ENCODE measurements at places on chromosomes 3 and 15.

DNA sequence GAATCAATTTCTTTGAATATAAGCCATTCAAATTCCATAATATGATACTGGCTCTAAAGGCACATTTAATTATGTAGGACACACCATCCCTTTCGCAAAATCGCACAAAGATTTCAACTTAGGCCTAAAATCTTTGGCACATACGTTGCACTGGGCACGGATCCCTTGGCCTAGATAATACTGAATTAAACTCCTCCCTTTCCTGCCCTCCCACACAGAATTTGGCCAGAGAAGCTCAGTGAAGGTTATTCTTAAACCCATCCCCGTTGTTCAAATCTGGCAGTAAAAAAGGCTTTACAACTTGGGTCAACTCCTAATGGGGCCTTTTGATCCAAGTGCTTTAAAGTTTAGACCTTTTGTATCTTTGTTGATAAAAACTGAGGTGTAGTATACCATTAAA lies 247.2 kb downstream of the PTPRG start:
- DNase-seq = no peak

DNA sequence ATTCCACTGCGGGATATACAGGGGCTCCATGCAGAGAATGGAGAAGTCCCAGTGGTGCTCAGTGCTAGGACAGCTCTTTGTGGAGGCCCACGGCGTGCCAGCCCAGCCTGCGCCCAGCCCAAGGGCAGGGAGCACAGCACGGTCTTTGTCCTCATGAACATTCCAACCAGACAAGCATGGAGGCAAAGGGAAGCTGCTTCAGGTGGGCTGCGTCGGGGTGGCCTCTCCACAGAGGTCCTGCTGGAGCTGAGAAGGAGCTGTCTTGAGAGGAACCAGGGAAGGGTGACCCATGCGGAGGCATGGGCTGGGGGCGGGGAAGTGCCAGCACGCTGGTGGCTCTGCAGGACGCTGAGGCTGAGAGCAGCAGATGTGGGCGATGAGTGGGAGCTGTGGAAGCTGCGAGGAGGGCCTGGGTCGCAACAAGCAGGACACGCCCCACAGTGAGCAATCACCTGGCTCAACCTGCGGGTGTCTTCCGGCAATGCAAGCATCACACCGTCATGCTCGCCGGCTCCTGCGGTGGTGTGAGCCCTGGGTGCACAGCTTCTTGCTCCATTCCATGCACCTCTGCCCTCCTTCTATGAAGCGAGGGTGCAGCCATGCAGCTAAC lies 14.0 kb upstream of the KLF15 start:
- no peak for DNase-seq

GRCh38 chr3:137012097-137012501 lies 54.3 kb downstream of the IL20RB start:
- peak; percentile 34 for DNase-seq

DNA sequence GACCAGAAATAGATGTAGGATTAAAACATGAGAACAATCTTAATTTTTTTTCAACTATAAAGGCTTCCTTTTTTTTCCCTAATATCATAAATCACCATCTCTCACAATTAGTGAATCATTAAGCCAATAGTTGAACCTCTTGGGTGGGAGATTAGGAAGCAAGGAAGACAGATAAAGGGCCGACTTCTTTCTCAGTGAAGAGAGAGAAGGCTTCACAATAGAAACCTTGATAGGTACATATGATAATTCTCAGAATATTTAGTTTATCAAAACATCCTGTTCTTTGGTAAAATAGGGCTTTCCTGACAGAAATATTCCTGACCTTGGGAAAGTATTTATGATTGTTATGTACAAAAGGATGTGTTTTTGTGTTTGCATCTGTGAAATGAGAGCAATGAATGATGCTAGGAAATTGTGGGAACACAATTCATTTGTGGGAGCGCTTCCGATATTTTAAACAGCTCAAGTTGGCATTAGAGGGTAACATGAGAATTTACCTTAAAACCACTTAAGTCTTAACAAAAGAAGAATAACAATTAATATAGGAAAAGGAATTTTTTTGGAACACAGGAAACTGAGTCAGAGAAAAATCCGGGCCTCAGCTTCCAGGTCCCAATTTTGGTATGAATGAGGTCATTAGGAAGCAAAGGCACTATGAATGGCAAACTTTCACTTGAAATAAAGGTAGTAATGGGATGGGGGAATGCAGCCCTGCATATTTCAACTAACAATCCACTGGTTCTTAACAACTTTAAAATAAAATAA lies 263.2 kb upstream of the TGFBR2 start:
- no peak for DNase-seq

GRCh38 chr15:75671730-75672602 lies 24.3 kb downstream of the SNX33 start:
- DNase-seq = no peak

GRCh38 chr3:72255791-72256559 lies 471.0 kb upstream of the PROK2 start:
- peak; percentile 28 for DNase-seq

DNA sequence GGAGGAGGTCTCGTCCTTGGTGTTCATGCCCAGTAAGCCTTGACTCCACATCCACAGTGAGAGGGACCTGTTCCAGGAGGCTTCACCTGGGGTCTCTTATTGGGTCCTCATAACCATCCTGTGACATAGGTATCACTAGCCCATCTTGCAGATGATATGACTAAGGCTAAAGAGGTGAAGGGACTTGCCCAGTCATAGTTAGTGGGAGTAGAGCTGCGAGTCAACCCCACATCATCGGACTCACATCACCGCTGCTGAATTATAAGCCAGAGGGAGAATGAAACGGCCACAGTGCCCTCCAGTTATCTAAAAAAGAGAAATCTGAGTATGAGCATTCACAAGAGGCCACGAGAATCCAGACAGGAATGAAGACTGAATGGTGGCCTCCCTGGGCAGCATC lies 66.0 kb downstream of the MESD start:
- DNase-seq = peak; percentile 35

DNA sequence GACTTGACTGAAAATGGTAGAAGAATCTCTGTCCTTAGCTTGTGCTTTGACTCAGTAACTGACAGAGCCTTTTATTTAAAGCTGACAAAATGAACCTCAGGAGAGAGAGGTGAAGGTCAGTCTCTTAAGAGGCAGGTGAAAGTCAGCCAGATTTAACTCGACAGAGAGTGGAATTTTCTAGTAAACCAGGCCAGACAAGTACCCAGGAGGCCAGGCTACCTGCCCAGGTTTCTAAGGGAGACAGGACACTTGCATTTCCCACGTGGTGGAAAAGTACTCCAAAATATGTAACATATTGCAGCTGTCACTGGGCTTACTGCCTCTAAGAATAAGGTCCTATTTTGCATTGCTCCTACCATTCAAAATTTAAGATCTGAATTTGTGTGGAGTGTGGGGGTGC lies 167.9 kb downstream of the FMN1 start:
- DNase-seq = no peak

GRCh38 chr3:175422744-175423143 lies 563.6 kb downstream of the NAALADL2 start:
- DNase-seq = peak; percentile 24

GRCh38 chr15:92663250-92663951 lies 7.8 kb upstream of the FAM174B start:
- DNase-seq = peak; percentile 61

DNA sequence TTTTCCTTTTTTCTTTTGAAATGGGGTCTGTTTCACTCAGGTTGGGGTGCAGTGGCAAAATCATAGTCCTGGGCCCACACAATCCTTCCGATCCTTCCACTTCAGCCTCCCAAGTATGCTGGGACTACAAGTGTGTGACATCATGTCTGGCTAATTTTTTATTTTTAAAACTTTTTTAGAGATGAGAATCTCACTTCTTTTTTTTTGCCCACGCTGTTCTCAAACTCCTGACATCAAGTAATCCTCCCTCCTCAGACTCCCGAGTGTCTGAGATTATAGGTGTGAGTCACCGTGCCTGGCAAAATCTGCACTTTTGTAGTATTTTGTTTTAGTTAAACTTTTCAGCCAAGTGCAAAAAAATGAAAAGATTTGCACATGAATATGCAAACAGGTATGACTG lies 171.0 kb downstream of the FNDC3B start:
- no peak for DNase-seq

DNA sequence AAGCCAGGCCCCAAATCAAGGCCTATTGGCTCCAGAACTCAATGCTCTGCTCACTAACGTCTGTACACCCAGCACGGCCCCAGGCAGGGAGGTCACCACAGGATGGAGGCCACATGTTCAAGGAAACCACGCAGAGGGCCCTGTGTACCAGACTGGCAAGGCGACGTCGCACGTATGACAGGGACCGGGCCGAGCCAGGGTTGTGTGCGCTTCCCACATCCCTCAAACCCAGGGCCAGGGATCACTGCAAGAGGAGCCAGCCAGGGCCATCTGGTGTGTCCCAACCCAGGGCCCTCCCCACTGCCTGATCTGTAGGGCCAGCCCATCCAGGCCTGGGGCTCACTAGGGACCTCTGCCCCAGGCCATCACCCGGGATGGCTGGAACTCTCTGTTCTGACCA lies 62.0 kb downstream of the ZNF445 start:
- no peak for DNase-seq

DNA sequence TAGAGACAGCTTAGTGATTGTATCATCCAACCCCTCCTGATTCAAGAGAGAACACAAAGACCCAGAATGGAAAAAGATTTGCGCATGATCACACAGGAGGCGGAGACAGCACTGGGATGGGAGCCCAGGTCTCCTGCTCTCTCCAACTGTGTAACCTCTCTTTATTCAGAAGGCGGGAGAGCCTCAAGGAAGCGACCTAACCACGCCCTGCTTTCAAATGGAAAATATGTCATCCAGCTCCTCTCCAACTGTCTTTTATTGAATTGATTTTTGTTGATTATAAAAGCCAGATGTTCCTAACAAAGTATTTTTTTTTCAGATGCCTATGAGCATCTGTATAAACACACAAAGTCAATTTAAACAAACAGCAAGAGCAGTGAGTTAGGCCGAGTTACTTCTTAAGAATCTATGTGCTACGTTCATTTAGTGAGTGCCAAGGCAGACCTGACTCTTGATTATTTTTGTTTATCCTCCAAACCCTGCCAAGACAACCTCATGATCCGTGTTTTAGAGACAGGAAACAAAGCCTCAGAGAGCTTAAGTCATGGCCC lies 74.5 kb downstream of the BFSP2 start:
- DNase-seq = no peak

DNA sequence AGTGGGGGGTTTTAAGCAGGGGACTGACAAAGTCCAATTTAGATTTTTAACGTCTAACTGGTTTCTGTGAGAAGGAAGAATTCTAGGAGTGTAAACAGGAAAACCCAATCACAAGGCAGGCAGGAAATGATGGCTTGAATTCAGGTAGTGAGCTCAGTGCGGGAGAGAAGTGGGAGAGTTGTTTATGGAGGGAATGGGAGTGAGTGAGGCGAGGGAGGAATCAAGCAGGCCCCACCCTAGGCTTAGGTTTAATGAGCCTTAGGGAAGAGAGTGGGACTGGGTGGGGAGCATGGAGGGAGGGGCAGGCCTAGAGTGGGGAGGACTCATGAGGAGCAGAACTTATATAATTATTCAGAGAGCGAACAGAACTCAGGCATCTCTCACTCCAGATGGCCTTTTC lies 17.9 kb downstream of the VIPR1 start:
- no peak for DNase-seq

DNA sequence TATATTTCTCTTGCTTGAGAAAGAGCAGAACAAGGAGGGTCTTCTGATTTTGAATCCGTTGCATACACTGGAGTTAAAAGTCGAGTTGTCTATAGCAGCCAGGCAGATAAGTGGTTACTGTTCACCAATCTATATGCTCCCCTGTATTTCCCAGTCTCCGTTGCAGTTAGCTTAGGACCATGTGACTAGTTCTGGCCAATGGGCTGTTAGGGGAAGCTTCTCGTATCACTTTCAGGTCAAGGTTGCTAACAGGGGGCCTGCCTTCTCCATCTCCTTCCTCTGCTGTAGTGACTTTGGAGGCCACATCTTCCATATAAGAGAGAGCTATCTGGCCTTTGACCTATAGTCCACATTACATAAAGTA lies 188.5 kb upstream of the KBTBD8 start:
- DNase-seq = no peak

DNA sequence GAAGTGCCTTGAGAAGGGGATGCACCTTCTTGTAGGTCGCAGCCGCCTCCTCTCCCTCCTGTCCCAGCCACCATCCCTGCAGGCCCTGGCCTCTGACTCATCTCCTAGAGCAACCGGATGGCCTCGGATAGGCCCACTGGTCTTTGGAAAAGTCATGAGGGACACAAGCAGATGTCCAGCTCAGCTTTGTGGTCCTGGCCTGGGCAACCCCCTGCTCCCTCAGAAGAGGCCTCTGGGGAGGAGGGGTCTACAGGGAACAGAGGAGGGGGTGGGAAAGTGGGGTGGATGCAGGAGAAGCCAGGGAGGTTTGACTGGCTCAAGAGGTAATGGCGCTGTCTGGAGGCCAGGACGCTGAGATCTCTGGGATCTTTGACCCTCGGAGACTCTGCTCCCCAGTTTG lies 259.2 kb upstream of the TLE3 start:
- no peak for DNase-seq

GRCh38 chr15:57575363-57575762 lies 16.3 kb upstream of the MYZAP start:
- DNase-seq = no peak

- DNase-seq = no peak
Observed at GRCh38 chr3:37601832-37602231, 259.8 kb upstream of the CTDSPL start.

GRCh38 chr15:40098489-40099261 lies 10.0 kb downstream of the BMF start:
- DNase-seq = peak; percentile 95

DNA sequence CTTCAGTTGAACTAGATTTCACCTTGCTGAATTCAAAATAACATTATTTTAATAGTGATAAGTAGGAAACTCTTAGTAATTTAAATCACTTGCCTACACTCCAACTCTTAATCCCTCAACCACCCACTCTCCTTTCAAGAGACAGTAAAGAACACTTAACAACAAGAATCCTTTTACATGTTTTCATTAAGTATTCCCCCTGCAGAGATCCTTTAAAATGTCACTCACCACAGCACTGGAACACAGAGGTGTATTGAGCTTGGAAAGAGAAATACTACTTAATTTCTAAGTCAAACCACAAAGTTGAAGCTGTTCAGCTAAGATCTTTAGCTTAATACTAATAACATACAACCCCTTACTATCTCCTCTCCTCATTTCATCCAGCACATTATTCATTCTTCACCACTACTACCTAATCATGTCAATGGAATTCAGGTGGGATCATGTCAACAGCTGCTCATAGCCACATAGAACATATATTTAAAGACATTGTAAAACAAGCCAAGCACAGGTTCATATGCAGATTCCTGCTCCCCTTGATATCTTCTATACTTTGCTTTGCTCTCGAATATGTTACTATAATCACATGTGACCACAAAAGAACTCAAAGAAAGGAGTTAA lies 40.5 kb downstream of the IMPG2 start:
- DNase-seq = peak; percentile 54

GRCh38 chr15:32651229-32651837 lies 9.8 kb downstream of the SCG5 start:
- DNase-seq = peak; percentile 71

GRCh38 chr3:50516440-50516871 lies 13.0 kb upstream of the CACNA2D2 start:
- DNase-seq = no peak

DNA sequence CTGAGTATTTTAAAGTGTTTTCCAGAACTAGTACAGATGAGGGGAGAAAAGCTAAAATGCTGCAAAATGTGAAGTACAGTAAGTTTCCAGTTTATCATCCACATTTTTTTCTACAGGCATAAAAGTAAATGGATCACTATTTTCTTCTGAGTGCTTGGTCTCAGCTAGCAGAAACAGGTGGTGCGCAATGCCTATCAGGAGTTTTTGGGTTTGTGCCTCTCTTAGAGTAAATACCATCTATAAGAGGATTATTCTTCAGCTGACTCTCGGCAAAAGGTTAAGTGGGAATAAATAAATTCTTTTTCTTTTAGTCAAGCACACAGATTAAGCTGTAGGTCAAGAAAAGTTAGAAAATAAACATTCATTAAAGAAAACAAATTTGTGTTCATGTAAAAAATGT lies 1027.7 kb downstream of the PLOD2 start:
- no peak for DNase-seq
